ENCODE measurements at places on chromosomes 1 and 21. TPM values are rescaled to one million over a fixed set of nuclear protein-coding genes. Genes with fewer than 3 reads are reported as not detected.
A peak's percentile ranks its signal among the peaks of the same experiment; 100 is the strongest.

- no peak for DNase-seq
Observed at GRCh38 chr1:22636927-22637326, 499 bp downstream of the C1QA start.

DNA sequence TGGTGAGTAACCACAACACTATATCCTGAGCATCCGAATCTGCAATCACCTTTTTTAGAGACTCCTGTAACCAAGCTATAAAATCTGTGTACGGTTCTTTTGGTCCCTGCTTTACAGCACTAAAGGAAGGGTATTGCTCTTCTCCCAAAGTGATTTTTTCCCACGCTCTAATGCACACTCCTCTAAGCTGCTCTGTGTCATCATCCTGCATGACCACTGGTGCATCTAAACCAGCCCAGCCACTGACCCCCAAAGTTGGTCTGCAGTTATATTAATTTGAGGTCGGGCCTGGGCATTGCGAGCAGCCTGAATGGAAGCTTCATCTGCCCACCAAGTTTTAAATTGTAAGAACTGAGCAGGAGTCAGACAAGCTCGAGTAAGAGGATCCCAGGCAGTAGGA lies 480.0 kb downstream of the PTPRU start:
- DNase-seq, result no peak

Gene LORICRIN
- total RNA-seq, result not detected

GRCh38 chr1:1205769-1206375 lies 520 bp downstream of the TNFRSF18 start:
- no peak for DNase-seq

DNA sequence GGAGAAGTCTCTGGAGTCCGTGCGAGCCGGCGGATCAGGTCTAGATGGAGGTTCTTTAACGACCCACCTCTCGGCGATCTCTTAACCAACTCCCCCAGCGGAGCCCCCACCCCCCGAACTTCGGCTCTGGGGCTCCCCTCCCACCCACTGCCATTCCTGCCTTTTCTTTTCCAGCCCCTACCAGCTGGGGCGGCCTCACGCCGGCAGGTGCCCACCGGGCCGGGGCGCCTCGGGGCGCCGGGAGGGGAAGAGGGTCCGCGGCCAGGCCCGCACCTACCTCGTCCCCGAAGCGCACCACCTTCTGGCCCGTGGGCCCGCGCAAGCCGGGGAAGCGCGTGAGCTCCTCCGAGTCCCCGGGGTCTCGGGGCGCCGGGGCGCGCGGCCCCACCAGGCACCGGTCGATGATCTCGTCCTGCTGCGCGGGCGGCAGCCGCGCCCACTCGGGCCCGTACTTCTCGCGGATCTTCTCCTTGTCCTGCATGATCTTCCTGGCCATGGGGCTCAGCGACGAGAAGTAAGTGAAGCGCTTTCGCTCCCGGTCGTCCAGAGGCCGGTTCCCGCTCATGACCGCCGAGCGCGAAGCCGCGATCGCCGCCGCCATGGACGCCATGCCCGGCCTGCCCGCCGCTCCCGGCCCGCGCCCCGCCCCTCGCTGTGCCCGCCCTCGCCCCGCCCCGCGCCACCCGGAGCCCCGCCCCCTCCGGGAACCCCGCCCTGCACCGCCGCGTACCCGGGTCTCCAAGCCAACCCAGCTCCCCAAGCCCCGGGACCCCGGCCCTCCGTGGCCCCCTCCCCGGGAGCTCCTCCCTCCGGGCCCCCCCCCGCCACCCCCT lies at the start of gene C1orf198:
Gene C1orf198 (minus strand): TSS at position 619 of the 833 bp plus-strand sequence. CDS start 9 bp downstream, at position 610.
- DNase-seq, result peak; percentile 63

- no peak for DNase-seq
Observed at GRCh38 chr1:66402194-66402593, 131.8 kb upstream of the SGIP1 start.

GRCh38 chr1:206846487-206846886 lies 18.9 kb upstream of the IL20 start:
- DNase-seq, result no peak

Gene BSND
- total RNA-seq, result not detected

Gene TMPRSS3
- total RNA-seq, result 0.88 TPM

Gene SPATA46
- not detected for total RNA-seq

- DNase-seq, result no peak
Observed at GRCh38 chr1:228941666-228942065, 206.4 kb downstream of the RHOU start.

GRCh38 chr1:27430903-27431600 lies 38.6 kb downstream of the GPR3 start:
- peak; percentile 51 for DNase-seq

Gene KRTAP19-8
- not detected for total RNA-seq

GRCh38 chr1:223827193-223827663 lies 18.5 kb downstream of the TP53BP2 start:
- no peak for DNase-seq

DNA sequence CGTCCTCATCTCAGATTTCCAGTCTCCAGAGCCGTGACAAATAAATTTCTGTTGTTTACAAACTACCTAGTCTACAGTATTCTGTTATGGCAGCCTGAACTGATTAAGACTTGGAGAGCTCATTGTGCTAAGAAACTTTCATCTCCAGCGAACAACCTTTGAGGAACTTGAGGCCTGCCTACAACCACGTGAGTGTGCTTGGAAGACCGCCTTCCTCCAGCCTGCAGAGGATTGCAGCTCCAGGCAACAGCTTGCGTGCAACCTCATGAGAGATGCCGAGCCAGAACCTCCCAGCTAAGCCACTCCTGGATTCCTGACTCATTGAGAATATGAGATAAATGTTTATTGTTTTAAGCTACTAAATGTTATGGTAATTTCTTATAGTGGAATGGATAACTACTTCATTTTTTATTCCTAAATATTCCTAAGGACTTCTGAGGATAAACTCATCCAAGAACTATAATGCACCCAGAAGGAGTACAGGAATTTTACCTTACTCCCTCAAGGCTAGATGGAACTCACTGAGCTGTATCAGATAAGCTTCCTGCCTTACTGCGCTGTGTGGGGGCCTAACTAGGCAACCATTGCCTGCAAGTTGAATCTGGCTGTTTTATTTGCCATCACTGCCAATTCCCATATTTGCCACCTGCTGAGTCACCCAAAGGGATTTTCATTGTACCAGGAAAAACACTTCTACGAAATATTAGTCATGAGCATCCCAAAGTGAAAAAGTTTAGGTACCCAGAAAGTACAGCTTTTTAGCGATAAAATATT lies 17.6 kb downstream of the FAM177B start:
- DNase-seq, result no peak

- DNase-seq, result no peak
Observed at GRCh38 chr1:211497489-211498045, 5.6 kb upstream of the RD3 start.

- DNase-seq, result no peak
Observed at GRCh38 chr1:23159963-23160877, 8.4 kb downstream of the LUZP1 start.

- no peak for DNase-seq
Observed at GRCh38 chr1:25587290-25587689, 29.3 kb upstream of the MAN1C1 start.

GRCh38 chr1:150237746-150238145 lies 1.8 kb upstream of the ANP32E start:
- no peak for DNase-seq

- DNase-seq, result no peak
Observed at GRCh38 chr21:44931501-44932407, 8.1 kb upstream of the SLX9 start.

Gene PEAR1
- 0.30 TPM for total RNA-seq

- no peak for DNase-seq
Observed at GRCh38 chr1:28326984-28327383, 1.9 kb upstream of the MED18 start.

Gene CD2
- 174 TPM for total RNA-seq

GRCh38 chr1:91879733-91880132 lies 6.2 kb downstream of the TGFBR3 start:
- DNase-seq, result no peak

GRCh38 chr1:28591708-28592320 lies at the start of gene RAB42:
Gene RAB42, plus strand, starts transcription at chr1:28592265. Its CDS starts 247 bp downstream, at chr1:28592512.
- no peak for DNase-seq

- no peak for DNase-seq
Observed at GRCh38 chr1:44251989-44252671, 38.9 kb downstream of the DMAP1 start.

DNA sequence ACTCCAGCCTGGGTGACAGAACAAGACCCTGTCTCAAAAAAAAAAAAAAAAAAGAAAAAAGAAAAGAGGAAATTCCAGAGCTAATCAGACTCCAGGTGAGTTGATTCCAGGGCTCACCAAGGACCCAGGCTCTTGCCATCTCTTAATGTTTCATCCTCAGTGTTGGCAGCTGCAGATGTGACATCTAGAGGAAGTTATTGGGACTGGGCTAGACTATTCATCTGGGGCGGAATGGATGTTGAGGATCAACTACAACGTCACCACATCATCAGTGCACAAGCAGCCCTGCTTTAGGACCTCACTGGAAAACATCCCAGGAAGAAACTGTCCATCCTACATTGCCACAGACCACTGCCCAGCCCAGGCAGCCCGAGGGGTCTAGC lies 28.6 kb upstream of the PARP1 start:
- DNase-seq, result no peak

- no peak for DNase-seq
Observed at GRCh38 chr1:65813956-65814355, 21.3 kb downstream of the PDE4B start.

- DNase-seq, result peak; percentile 40
Observed at GRCh38 chr1:5991381-5992025, 722 bp downstream of the NPHP4 start.

DNA sequence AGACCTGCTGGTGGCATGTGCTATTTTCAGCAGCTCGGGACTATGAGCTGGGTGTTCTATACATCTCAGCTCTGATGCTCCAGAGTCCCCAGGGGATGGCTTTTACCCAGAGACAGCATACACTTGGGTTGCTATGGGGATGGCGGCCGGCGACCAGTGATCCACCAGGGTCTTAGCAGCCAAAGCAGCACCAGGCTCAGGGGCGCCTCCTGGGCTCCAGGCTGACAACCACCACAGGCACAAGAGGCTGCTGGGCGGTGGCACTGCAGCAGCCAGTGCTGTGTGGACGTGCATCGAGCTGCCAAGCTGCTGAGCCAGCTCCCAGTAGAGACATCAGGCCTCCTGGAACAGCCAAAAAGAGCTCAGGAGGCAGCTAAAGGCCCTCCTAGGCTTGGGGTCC lies 37.6 kb upstream of the CLSTN1 start:
- DNase-seq, result no peak

DNA sequence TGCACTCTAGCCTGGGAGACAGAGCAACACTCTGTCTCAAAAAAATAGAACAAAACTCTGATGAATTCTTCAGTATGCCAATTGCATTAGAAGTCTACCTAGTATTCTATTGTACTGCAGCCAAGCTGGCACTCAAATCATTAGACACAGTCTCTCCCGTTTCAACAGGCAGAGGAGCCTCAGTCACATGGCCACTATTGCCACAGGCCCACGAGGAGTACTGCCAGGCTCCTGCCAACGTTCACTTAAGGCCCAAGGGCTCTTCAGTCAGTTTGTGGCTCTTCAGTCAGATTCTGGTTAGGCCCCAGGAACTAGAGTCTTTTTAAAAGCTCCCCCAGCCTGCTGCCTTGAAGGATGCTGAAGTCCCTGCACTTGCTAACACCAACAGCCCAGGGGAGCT lies 73.4 kb downstream of the SH3BGR start:
- DNase-seq, result no peak

DNA sequence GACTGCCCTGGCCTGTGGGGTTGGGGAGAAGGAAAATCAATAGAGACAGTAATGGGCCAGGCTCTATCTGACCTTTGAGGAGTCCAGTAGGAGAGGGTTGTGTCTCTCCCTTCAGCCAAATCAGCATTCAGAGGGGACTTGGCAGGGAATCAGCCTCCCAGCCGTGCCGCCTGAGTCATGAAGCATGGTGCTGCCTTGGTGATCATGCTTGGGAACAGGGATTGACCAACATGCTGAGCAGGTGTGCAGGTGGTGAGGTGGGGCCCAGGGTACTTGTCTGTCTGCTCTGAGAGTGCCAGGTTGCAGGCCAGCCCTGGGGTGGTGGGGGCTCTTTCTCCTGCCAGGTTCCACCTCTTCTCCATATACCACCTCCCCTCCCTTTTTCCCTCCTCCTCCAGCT lies 58.9 kb upstream of the TLR5 start:
- no peak for DNase-seq

GRCh38 chr1:172642970-172643369 lies 15.9 kb upstream of the FASLG start:
- no peak for DNase-seq

- DNase-seq, result peak; percentile 61
Observed at GRCh38 chr21:35051287-35051818, 2.3 kb upstream of the RUNX1 start.

DNA sequence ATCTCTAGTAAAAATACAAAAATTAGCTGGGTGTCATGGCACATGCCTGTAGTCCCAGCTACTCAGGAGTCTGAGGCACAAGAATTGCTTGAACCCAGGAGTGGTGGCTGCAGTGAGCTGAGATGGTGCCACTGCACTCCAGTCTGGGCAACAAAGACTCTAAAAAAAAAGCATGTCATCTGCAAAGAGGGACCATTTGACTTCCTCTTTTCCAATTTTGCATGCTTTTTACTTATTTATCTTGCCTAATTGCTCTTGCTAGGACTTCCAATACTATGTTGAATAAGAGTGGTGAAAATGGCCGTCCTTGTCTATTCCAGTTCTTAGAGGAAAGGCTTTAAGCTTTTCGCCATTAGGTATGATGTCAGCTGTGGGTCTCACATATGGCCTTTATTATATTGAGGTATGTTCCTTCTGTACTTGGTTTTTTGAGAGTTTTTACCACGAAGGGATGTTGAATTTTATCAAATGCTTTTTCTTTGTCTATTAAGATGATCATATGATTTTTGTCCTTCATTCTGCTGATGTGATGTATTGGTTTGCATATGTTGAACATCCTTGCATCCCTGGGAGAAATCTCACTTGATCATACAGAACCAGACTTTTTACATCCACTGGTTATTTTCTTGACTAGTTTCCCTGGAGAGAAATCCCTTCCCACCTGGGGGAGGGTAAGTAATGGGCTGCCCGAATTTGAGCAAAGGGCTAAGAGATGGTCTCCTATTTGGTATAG lies 17.0 kb upstream of the RAP1GAP start:
- DNase-seq, result no peak

Gene FCN3
- total RNA-seq, result not detected

- DNase-seq, result no peak
Observed at GRCh38 chr1:15802234-15802965, 5.0 kb downstream of the UQCRHL start.
